ENCODE measurements at places on chromosomes 16 and 17.

GRCh38 chr17:37299257-37299980 lies 76.4 kb upstream of the C17orf78 start:
- peak; percentile 62 for DNase-seq

- DNase-seq = no peak
Observed at GRCh38 chr17:35162755-35163154, 15.1 kb downstream of the UNC45B start.

- DNase-seq = peak; percentile 93
Observed at GRCh38 chr17:752002-752619, at the start of gene GEMIN4. Gene GEMIN4 (minus strand): TSS chr17:752264. CDS start chr17:752142, 122 bp downstream.

DNA sequence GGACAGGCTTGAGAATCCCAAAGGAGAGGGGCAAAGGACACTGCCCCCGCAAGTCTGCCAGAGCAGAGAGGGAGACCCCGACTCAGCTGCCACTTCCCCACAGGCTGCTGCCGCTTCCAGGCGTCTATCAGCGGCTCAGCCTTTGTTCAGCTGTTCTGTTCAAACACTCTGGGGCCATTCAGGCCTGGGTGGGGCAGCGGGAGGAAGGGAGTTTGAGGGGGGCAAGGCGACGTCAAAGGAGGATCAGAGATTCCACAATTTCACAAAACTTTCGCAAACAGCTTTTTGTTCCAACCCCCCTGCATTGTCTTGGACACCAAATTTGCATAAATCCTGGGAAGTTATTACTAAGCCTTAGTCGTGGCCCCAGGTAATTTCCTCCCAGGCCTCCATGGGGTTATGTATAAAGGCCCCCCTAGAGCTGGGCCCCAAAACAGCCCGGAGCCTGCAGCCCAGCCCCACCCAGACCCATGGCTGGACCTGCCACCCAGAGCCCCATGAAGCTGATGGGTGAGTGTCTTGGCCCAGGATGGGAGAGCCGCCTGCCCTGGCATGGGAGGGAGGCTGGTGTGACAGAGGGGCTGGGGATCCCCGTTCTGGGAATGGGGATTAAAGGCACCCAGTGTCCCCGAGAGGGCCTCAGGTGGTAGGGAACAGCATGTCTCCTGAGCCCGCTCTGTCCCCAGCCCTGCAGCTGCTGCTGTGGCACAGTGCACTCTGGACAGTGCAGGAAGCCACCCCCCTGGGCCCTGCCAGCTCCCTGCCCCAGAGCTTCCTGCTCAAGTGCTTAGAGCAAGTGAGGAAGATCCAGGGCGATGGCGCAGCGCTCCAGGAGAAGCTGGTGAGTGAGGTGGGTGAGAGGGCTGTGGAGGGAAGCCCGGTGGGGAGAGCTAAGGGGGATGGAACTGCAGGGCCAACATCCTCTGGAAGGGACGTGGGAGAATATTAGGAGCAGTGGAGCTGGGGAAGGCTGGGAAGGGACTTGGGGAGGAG lies at the start of gene CSF3:
TSS of gene CSF3 (plus strand) at position 436 of the 993 bp plus-strand sequence. CDS start at position 471, 35 bp downstream.
- DNase-seq = peak; percentile 50

DNA sequence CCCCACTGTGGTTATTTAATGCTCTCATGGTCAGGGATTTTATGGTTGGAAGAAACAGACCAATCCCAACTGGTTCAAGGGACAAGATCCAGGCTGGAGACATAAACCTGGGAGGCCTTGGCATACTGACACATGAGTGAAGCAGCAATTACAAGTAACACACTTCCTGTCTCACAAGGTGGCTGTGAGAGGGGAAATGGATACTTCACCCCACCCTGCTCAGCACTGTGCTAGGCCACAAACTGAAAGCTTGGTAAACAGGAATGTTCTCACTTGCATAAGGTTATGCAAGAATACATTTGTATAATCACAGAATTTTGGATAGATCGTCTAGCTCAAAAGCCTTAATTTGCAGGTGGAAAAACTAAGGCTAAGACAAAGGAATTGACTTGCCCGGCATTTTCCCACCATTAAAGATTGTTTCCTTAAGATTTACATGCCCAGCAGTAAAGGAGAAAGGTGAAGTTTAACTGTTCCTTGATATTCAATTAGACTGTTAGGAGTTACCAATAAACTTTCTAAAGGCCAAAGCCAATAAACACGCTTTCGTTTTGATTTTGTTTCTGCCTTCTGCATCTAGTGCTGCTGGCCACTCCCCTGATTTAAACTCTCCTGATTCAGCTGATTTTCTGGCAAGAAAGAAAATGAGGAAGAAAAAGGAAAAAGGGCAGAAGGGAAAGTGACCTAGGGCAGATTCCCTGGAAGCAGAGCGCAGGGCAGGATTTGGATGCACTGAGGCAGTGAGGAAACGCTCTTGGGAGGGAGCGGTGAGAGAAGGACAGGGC lies 215.6 kb upstream of the CDH5 start:
- no peak for DNase-seq

- no peak for DNase-seq
Observed at GRCh38 chr17:3033248-3033640, 30.2 kb downstream of the OR1D5 start.

DNA sequence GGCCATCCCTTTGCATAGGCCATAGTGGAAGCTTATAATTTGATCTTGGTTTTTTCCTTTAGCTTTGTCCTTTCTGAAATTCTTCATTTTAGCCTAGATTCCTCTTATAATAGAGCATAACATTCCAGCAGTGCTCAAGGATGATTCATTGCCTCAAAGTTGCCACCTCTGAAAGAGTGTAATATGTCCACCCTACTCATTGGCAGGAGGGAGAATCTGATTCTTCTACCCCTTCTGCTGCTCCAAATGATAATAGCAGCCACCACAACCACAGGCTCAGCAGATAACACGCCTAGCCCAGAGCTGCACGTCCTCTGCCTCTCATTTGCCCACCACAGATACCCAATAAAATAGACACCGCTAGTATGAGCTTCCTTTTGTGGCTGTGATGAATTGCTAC lies 337.4 kb upstream of the HSBP1 start:
- no peak for DNase-seq

GRCh38 chr16:4591706-4592470 lies 22.8 kb downstream of the UBALD1 start:
- DNase-seq = no peak

- DNase-seq = no peak
Observed at GRCh38 chr16:4508806-4509205, 29.8 kb downstream of the CDIP1 start.

GRCh38 chr17:17693253-17694168 lies 12.3 kb downstream of the RAI1 start:
- DNase-seq = peak; percentile 55

DNA sequence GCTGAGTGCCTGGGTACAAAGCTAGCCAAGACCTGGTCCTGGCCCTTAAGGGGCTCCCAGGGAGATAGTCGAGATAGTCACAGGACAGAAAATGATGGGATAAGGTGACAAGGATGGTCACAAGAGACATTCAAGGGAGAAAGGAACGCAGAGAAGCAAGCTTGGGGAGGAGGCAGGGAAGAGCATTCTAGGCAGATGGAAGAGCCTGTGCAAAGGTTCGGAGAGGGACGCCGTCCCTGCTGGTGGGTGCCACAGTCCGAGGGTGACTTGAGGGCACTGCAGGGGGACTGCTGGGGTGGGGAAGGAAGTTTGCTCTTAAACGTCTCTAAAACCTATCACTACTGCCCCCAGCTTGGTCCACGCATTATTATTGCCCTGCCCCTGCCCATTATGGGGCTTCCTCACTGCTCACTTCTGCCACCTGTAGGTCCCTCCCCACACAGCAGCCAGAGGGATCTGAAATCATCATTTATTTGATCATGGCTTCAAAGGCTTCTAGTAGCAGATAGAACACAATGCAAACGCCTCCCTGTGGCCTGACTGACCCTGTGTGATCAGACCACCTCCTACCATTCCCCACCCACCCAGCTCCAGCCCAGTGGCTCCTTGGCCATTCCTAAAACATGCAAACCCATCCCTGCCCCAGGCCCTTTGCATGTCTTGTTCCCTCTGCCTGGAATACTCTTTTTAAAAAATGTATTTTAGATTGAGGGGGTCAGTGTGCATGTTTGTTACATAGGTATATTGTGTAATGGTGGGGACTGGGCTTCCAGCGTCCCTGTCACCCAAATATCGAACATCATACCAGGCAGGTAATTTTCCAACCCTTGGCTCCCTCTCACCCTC lies 60.3 kb downstream of the RMI2 start:
- DNase-seq = no peak

- DNase-seq = no peak
Observed at GRCh38 chr16:53779186-53779585, 75.2 kb downstream of the FTO start.

DNA sequence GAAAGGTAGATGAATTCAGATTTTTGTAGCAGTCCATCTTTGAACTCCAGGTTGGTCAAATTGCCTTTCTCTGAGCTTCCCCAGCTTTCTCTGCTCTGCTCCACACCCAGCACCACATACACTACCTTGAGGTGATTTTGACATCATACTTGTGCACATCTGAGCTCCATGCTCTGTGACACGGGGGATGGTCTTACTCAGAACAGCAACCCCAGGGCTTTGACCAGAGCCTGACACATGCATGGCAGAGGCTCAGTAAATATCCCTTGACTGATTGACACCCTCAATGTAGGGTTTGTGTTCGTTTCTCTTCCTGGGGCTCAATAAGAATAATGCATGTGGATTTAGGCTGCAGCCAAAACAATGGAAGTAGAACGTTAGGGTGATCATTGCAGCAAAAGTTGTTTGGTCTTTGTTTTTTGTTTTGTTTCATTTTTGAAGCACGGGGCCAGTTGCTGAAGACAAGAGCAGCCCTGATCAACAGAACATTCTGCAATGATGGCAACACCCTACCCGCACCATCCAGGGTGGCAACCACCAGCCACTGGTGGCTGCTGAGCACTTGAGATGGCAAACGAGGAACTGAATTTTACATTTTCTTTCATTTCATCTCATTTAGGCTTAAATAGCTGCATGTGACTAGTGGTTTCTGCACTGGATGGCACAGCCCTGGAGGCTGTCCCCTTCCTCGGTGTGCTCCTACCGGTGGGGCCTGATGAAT lies 224.8 kb upstream of the TNRC6C start:
- DNase-seq = peak; percentile 10

DNA sequence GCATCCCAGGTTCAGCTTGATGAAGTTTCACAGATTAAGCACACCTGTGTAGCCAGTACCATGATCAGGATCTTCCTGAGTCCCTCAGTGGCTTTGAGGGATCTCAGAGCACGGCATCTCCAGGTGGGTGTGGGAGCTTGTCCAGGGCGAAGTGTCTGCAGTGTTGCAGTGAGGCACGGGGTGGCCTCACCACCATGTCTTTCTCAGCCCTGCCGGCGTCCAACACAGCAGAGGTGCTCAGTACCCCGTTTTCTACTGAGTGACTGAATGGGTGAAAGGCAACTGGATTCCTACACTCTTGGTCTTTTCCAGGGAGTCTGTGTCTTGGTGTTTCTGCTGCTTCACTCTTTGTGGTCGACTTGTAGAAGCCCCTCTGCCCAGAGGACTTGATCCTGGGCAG lies 63.7 kb downstream of the MPRIP start:
- DNase-seq = no peak

DNA sequence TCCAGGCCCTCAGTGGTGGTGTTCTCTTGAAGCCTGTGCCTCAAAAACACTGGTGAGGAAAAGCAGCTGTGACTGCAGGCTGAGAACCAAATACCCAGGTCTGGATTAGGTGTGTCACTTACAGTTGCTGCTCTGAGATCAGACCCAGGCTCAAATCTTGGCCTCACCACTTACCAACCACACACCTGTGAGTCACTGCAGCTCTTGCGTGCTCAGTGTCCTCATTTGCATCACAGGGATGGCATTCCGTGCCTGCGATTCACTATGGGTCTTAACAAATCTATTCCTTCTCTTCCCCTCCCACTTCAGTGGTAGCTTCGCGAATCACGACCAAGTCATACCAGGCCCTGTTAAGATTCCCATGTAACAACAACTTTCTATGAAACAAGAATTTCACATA lies 233.4 kb upstream of the HSBP1 start:
- DNase-seq = no peak

GRCh38 chr16:60582528-60582927 lies 1453.7 kb downstream of the CDH8 start:
- no peak for DNase-seq

- DNase-seq = no peak
Observed at GRCh38 chr17:27623614-27624013, 7.4 kb upstream of the LGALS9 start.

DNA sequence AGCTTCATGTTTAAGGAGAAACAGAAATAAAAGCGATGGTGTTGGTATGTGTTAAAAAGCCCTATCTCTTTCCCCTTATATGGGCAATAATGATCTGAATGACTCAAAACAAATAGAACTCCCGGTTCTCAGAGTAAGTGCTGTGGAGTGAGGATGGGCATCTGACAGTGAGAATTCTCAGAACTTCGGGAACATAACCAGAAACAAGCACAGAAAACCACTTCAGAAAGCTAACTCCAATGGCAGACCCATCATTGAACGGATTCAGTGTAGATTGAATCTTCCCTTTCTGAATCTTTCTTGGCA lies 67.2 kb downstream of the CDH8 start:
- no peak for DNase-seq

DNA sequence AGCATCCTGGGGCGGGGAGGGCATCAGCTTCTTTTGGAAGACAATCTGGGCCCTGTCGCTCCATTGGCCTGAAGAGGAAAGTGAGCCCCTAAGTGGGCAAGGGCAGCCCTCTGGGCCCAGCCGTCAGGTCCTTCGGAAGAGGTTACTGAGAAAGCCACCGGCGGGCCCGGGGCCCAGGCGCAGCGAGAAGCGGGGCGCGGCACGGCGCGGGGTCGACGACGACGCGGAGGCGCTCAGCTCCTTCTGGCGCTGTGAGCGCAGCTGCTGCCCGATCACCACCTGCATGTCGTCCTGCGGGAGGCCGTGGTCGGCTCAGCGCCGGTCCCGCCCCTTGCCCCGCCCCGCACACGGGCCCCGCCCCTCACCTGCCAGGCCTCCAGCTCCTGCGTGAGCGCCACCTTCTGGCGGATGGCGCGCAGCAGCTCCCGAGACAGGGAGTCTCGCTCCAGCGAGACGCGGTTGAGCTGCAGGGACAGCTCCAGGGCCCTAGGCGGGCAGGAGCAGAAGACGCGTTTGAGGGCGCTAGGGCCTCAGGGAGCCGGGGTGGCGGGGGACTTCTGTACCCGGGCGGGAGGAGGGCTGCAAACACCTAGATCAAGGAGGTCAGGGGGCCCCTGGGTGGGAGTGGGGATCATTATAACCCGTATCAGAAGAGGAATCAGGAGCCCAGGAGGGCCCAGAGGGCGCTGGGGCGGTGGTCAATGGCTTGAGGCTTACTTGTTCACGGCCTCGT lies 4.3 kb downstream of the THOC6 start:
- DNase-seq = peak; percentile 94

- peak; percentile 87 for DNase-seq
Observed at GRCh38 chr17:50169121-50169764, 3.4 kb downstream of the SGCA start.

All from D341Med (cell line).